ENCODE measurements at places on chromosomes 16 and 17.
A peak's percentile ranks its signal among the peaks of the same experiment; 100 is the strongest.

DNA sequence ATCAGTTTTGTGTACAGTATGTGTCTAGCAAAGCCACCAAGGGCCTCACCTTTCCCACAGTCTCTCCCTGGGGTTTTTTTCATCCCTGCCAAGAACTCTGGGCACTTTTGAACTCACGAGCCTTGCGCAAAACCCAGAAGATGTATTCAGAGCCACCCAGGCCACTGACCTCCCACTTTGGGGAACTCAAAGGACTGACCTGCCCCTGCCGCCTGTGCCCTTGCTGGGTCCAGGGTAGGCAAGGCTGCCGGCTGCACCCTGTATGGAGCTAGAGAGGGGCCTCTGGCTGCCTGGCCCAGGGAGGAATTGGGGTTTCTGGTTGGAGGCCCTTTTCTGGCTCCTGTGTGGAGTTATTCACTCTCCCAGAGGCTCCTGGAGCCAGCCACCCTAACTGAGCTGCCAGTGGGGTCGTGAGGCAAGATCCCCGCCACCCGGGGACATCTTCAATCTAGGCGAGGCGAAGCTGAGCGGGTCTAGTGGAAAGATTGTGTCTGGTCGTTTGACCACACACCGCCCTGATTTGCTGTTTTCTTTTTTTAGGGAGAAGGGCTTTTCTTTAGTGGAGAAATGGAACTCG lies 1.9 kb downstream of the CDK5R1 start:
- DNase-seq = no peak

GRCh38 chr16:86072328-86073102 lies 173.6 kb downstream of the IRF8 start:
- DNase-seq = peak; percentile 4

DNA sequence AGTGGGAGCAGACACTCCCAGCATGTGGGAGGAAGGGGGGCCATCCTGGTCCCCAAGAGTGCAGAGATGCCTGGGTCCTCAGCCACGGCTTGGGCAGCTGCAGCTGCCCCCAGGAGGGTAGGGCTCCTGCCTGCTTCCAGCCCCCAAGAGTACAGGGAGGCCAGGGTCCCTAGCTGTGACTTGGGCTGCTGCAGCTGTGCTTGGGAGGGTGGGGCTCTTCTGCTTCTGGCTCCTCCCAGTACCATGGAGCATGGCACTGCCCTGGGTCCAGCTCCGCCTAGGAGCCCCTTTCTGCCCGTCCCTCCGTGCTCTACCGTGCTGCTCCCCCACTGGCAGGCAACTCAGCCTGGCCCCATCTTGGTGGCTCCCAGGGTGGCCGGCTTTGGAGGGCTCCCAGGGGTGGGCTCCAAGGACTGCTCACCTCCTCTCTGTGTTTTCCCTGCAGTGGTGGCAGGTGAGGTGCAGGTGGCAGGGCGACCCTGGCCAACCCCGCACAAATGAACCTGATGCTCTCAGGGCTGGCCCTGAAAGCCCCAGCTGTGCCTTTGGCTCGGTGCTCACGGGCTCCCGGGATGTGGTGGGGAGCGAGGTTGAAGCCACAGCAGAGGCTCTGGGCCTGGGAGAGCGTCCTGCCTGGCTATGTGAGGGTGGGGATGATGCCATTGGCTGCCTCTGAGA lies 18.5 kb upstream of the USP22 start:
- DNase-seq = no peak

DNA sequence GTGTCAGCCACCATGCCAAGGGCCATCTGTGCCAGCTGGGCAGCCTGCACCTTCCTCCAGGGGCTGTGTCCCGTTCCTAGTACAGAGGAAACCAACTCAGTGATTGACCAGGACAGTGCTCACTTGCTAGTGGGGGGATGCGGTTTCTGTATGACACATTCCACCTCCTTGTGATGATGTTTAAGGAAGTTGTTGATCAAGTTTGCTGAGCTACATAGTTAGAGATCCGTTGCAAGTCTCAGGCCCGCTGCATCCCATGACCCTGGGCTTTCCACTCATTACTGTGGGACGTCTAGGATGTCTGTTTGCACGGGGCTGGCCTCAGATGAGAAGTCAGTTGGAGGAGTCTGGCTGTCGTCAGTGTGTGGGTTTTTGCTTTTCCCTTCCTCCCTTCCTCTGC lies 33.6 kb downstream of the RNF213 start:
- DNase-seq = no peak

- no peak for DNase-seq
Observed at GRCh38 chr17:522919-523318, 170.3 kb upstream of the RPH3AL start.

DNA sequence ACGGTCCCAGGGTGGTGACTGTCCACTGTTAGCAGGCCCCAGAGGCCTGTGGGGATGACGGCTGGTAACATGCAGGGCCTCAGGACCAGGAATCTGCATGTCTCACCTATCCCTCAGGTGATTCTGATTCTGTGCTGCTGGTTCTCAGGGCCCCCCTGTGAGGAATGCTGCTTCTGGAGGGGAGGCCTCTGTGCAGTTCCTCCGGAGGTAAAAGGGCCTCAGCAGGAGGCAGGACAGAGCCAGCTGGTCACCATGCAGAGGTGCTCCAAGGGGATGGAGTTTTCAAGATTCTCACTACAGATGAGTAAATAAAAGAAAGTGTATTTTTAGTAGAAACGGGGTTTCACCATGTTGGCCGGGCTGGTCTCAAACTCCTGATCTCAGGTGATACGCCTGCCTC lies 33.8 kb downstream of the CLEC16A start:
- no peak for DNase-seq

DNA sequence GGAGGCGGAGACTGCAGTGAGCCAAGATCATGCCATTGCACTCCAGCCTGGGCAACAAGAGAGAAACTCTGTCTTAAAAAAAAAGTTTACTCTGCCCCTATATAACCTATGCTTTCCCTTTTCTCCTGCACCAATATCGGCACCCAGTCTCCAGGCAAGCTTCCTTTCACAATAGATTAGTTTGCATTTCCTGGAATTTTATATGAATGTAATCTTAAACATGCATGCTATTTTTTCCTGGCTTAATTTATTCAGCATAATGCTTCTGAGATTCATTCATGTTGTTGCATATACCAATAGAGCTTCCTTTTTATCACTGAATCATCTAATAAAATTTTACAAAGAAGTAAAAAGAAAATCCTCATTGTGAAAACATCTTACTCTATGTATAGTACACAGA lies 59.4 kb downstream of the USP32 start:
- DNase-seq = no peak

GRCh38 chr17:41772586-41773189 lies 13.8 kb downstream of the JUP start:
- no peak for DNase-seq

GRCh38 chr17:50199803-50200456 lies 1.5 kb downstream of the COL1A1 start:
- peak; percentile 82 for DNase-seq

- no peak for DNase-seq
Observed at GRCh38 chr16:88973007-88973410, 4.0 kb downstream of the CBFA2T3 start.

DNA sequence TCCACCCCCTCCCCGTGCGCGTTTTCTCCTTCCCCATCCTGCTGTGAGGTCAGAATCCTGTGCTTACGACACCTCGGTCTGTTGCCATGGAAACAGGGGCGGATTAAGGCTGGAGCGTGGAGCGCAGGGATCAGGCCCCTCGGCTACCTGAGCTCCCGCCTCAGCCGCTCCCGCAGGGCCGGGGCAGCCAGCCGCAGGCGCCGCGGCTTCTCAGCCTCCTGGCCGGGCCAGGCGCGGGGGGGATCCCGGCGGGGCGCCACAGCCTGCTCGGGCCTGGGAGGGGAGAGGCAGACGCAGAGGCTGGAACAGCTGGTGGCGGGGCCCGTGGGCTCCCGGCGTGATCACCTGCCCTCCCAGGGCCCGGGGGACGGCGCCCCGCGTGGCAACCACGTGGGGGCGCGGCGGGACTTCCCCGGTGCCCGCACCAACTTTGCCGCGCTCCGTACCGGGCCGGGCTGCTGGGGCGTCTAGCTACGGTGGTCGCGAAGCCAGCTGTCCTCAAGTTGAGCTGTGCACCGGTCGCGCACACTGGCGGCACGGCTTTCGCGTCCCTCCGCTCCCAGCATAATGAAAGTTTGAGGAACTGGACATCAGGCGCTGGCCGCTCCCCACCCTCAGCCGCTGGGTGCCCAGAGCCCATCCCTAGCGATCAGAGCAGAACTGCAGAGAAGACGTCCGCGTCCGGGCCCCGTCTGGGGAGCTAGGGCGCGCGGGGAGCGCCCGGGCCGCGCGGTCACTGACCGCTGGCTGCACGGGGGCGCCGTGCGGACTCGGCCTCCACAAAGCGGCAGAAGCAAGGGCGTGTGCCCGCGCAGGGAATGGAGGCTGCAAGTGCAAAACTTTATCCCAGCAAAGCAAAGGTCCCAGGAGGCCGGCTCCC lies 1.2 kb downstream of the RTN4RL1 start:
- DNase-seq = no peak

- peak; percentile 19 for DNase-seq
Observed at GRCh38 chr17:15918661-15919259, 26.2 kb upstream of the ADORA2B start.

GRCh38 chr17:53472586-53472985 lies 350.1 kb upstream of the KIF2B start:
- DNase-seq = no peak

DNA sequence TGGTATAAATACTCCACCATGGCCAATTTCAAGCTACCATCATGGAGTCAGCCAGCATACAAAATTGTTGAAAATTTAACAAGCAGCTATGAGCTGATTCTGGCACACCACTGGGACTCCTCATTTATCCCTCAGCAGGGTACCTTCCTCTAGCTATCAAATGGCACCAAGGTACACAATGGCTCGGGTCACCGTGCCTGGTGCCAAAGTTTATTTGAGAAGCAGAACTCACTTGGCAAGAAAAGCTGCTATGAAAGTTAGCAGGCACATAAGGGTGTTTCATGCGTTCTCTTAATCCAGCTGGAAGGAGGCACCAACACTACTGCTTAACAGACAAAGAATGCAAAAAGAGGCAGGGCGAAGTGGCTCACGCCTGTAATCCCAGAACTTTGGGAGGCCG lies 51.6 kb downstream of the IKZF3 start:
- peak; percentile 97 for DNase-seq

DNA sequence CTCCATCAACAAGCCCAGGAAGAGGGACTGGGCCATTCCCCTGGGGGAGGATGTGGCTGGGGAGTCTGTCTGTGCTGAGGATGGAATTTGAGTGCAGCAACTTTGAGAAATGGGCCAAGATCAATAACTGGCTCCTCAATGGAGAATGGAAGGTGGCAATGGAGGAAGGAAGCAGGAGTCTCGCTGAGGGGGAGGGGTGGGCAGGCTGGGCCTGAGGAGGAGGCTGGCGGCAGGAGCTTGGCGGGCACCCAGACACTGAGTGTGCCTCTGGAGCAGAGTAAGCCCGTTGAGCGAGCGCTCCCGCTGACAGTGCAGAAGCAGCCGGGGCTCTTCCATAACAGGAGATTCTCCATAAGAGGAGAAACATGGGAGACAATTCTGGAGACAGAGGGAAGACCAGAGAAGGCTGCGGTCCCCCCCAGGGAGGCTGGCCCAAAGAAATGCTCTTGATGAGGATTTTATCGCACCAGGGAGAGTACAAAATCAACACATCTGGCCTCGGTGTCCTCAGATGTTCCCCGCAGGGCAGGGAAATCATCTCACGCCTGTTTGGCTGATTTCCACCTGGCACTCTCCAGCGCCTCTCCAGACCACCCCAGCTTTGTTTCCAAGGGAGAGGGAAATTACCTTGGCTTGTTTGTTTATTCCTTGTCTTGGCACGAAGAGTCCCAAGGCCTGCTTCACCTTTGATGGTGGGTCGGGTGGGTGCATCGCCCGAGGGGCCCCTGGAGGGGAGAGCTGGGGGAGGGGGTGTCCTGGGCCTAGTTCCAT lies 2.8 kb upstream of the MMP15 start:
- peak; percentile 67 for DNase-seq
